Dermis microvascular lymphatic vessel endothelial cell (primary cell): ENCODE measurements at places on chromosomes 12 and 14. TPM values are rescaled to one million over a fixed set of nuclear protein-coding genes. Genes with fewer than 3 reads are reported as not detected.

The RPGRIP1 gene
- 0.39 and 0.76 TPM in 2 replicates for total RNA-seq

The FAM234B gene
- 7.3 and 10.5 TPM in 2 replicates for total RNA-seq

The ACTR10 gene
- 24.9 and 27.7 TPM in 2 replicates for total RNA-seq

The SAMD15 gene
- total RNA-seq, result 0.38 and 1.0 TPM in 2 replicates

DNA sequence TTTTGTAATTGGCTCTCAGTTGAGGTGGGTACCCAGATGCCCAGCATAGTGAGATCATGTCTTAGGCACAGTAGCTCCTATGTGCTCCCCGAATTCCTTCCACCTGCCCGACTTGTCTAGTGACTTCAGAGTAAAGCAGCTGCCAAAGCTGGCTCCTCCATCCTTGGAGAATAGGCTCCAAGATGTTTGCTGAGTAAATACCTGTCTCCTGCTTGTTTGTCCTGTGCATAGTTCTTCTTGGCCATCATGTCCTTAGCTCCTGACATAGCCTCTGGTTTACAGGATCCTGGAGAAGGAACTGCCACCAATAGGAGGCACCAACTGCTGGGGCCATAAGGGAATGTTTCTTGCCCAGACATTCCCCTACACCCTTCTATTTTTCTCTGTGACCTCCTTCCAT, 52.6 kb upstream of the CISTR start:
- no peak for DNase-seq

- no peak for DNase-seq
Measured at GRCh38 chr14:77286576-77286975, 15.6 kb upstream of the NGB start.

DNA sequence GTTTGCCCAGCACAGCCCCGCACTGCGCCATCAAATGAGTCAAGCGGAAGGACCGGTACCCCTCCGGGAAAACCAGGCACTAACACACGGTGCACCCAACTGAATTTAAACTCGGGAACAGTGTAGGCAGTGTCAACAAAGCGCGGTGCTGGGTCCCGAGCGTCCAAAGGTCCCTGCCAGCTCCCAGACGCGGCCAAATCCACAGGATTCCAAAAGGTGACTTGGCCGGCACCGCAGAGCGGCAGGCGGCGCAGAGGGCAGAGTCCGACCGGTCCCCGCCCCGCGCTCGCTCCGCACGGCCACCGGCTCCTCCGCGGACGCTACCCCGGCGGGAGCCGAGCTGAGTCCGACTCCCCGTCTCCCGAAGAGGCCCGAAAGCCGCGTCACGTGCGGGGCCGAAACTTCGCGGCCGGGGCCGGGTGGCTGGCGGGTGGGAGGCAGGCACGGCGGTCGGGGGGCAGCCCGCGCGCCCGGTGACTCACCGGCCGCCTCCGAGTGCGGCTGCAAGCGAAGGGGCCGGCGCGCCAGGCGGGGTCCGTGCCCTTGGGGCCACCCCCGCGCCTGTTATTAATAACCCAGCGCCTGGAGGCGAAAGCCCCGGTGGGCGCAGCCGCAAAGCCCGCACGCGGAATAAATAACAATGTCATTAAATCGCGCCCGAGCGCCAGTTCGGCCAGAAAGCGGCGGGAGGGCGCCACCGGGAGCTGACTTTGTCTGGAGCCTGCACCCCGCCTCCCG, 863 bp downstream of the DENND5B start:
- DNase-seq, result no peak

- no peak for DNase-seq
Measured at GRCh38 chr14:56210571-56210970, 92.4 kb downstream of the PELI2 start.
